H4 (cell line): ENCODE measurements at places on chromosomes 7 and 10. TPM values are rescaled to one million over a fixed set of nuclear protein-coding genes. Genes with fewer than 3 reads are reported as not detected.

GRCh38 chr10:31148951-31149350, 117.3 kb upstream of the ZNF438 start:
- no peak for DNase-seq

GRCh38 chr7:127979728-127980126, 51.5 kb downstream of the LRRC4 start:
- no peak for DNase-seq

MXI1 gene
- 16.7 and 17.4 TPM in 2 replicates for total RNA-seq

DNA sequence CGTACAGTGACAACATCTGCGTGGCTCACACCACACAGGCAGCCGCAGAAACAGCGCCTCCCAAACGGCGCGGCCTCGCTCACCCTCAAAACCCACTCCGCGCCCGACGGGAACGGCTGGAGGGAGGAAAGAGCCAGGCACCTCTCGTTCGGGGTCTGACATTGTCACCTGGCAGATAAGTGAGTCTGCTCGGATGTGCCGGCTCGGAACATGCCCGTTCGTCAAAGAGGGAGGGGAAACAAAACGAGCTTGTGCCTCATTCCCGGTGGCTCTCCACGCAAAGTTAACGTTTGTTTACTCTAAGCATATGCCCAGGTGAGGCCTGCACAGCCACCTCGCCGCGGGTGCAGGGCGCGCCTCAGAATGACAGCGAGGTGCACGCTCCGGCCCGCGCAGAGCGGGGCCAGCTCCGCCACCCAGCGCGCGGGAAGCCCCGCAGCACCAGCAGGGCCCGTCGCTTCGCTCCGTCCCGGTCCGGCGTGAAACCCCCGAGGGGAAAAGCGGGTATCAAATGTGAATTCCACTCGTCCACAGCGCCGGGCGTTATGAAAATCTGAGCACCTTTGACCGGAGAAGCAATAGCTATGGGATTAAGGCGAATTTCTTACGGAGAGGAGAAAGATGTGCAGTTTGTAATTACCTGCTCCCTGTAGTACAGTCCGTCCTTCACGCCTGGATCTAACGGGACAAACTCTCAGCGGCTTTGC, 13.1 kb downstream of the CNPY1 start:
- DNase-seq: no peak

DNA sequence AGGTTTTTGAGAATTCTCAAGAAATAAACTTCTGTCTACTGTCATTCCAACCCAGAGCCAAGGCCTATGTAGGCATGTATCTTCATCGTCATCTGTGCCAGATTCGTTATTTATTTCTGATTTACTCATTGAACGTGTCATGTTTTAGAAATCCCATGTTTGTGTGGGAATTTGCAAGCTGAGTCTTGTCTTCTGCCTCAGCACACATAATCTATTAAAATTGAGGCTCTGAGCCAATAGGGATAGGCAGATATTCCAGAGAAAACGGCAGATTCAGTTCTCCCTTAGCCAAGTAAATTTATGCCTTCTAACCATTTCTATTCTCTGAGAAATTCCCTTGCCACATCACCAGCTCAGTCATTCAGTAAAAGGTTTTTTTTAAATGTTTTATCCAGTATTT, 444.6 kb downstream of the REEP3 start:
- DNase-seq: no peak

DNA sequence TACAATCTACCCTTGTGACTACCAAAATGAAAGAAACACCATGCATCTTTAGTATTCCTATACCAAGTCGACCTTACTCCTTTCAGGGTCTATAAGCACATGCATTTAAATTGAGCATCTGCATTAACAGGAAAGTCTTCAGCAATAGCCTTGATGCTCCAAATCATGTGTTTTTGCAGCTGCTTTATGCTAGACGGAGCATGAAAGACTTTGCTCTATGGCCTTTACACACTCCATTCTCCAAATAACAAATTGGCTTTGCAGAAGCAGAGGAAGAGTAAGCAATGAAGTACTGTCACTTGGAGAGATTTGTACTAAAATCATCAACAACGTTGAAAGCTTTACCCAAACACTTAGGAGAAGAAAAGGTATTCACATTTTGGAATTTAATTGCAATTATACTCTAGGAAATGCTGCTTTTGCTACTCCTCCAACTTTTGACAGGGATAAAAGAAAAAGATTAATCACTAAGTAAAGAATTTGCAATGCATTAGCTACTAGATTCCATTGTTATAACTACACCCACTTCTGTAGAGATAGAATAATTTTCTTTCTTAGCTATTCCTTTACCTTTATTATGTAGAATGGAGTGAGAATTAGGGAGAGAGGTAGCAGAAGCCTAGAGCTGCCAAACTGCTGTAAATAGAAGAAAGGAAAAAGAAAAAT, 131.8 kb downstream of the SEMA3E start:
- DNase-seq: no peak

- DNase-seq: no peak
Measured at GRCh38 chr10:62811159-62811875, 4.8 kb downstream of the EGR2 start.

TMEM178B gene
- 0.04 TPM in 2 replicates for total RNA-seq

DNA sequence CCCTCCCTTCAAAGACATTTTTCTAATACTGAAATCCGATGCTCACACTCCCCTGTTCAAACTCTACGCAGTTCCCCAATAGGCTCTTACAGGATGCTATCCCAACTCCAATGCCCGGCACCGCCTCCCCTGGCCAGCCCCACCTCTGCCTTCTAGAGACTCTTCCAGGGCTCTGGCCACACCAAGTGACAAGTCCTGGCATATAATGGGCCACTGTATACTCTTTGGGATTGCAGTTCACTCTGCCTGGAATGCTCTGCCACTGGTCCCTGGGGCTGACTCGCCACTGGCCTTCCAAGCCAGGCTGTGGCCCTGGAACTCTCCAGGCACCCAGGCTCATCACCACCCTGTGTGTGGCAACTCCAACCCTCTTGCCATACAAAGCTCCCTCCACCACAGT, 3.1 kb upstream of the BRI3 start:
- DNase-seq: no peak

DNA sequence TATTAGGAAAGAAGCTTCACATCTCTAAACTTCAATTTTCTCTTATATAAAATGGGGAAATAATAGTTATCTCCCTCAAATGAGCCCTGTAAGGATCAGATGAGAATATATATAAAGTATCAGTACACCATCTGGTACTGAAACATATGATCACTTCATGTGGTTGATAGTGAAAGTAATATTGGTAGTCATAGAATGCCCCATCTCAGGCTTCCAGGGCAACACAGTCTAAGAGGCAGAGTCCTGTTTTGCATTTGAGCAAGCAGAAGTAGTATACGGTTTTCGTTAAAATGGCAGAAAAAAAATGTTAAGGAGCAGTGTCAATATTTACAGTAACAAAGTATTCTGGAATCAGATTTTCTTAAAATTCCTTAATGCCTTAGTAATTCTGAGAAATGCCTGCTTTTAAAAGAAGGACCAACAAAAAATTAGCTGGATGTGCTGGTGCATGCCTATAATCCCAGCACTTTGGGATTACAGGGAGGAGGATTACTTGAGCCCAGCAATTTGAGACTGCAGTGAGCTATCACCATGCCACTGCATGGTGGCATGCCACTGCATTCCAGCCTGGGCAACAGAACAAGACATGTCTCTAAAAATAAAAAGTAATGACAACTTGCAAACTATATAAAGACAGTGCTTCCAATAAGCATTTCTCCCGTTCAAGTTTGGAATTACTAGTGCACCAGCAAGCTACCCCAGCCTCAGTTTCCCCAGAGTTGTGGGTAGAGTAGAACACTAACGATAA, 19.8 kb downstream of the KBTBD2 start:
- DNase-seq: no peak
